Naive thymus-derived CD4-positive, alpha-beta T cell (primary cell): ENCODE measurements at places on chromosomes 1 and 21. TPM values are rescaled to one million over a fixed set of nuclear protein-coding genes. Genes with fewer than 3 reads are reported as not detected.

DNA sequence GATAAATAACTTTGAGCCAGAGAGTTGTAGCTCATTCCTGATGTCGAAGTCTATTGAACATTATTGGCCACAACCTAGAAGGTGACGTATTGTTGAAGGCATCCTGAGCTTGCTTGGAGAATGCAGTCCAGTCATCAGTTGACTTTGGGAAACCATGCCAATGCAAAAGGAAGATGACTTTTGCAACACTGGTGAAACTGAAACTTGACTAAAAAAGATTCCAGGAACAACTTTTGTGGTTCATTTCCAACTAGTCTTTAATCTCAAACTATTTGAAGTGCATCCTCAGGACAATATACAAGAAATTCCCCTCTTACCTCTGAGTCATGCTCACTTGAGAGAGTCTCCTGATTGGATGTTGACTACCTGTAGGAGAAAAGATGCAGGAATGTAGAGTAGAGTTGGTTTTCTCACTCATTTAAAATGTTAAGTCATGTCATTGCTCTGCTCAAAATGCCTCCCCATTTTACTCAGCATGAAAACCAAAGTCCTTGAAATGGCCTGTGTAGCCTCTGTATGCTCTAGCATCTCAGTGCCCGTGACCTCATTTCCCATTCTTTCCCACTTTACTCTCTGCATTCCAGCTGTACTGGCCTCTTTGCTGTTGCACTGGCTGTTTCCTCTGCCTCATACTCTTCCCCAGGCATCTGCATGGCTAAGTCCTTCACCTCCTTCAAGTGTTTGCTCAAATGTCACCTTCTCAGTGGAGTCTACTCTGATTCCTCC, 24.4 kb upstream of the LEPR start:
- no peak for DNase-seq
- H3K4me1 ChIP-seq: no peaks in the 10 kb centered on the region
- no peak overlapping the region for H3K27ac ChIP-seq
- H3K36me3 ChIP-seq: no peaks in the 10 kb centered on the region
- no peak overlapping the region for H3K4me3 ChIP-seq

GRCh38 chr1:93411000-93411399, 36.9 kb upstream of the FNBP1L start:
- H3K4me1 ChIP-seq: no peaks in the 10 kb centered on the region
- no peak for DNase-seq
- H3K36me3 ChIP-seq: no peaks in the 10 kb centered on the region
- no peaks in the 10 kb centered on the region for H3K27me3 ChIP-seq

- no peaks in the 10 kb centered on the region for H3K4me1 ChIP-seq
- DNase-seq: no peak
- H3K36me3 ChIP-seq: peaks cover 16% of the 10 kb centered on the region
- no peaks in the 10 kb centered on the region for H3K27me3 ChIP-seq
- H3K4me3 ChIP-seq: no peak overlapping the region
These were observed 26.7 kb upstream of the MYOCOS start for GRCh38 chr1:171595324-171595723.

GRCh38 chr1:245388687-245389086, 233.9 kb downstream of the KIF26B start:
- DNase-seq: no peak
- no peaks in the 10 kb centered on the region for H3K36me3 ChIP-seq
- no peaks in the 10 kb centered on the region for H3K27me3 ChIP-seq
- H3K4me1 ChIP-seq: no peaks in the 10 kb centered on the region
- H3K4me3 ChIP-seq: no peak overlapping the region

- no peak overlapping the region for H3K4me3 ChIP-seq
- no peak overlapping the region for H3K27ac ChIP-seq
- no peak for DNase-seq
These were observed 52.8 kb upstream of the TBX15 start for GRCh38 chr1:119040906-119041305.

GRCh38 chr1:209435654-209436566, 147.6 kb upstream of the CAMK1G start:
- peak; percentile 5 for DNase-seq
- no peaks in the 10 kb centered on the region for H3K36me3 ChIP-seq
- no peak overlapping the region for H3K4me3 ChIP-seq
- H3K27ac ChIP-seq: no peak overlapping the region
- H3K4me1 ChIP-seq: no peaks in the 10 kb centered on the region
- no peaks in the 10 kb centered on the region for H3K27me3 ChIP-seq

DNA sequence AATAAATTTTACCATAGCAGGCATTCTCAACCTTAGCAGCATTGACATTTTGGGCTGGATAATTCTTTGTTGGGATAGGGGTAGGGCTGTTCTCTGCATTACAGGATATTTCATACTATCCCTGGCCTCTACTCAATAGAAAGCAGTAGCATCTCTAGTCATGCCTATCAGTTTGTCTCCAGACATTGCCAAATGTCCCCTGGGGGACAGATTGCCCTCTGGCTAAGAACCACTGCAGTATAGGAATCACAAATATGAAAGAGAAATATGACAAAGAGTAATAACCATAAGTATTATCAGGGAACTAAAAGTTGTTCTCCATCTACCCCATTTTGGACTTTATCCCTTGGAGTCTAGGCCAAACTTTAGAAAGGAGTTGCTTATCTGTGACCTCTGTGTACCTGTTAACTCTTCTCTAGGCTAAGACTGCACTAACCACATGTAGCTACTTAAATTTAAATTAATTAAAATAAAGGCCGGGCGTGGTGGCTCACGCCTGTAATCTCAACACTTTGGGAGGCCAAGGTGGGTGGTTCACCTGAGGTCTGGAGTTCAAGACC, 76.1 kb downstream of the AGO3 start:
- no peak for DNase-seq
- no peak overlapping the region for H3K27ac ChIP-seq
- no peak overlapping the region for H3K4me3 ChIP-seq
- no peaks in the 10 kb centered on the region for H3K4me1 ChIP-seq
- H3K36me3 ChIP-seq: peaks cover 4% of the 10 kb centered on the region

DNA sequence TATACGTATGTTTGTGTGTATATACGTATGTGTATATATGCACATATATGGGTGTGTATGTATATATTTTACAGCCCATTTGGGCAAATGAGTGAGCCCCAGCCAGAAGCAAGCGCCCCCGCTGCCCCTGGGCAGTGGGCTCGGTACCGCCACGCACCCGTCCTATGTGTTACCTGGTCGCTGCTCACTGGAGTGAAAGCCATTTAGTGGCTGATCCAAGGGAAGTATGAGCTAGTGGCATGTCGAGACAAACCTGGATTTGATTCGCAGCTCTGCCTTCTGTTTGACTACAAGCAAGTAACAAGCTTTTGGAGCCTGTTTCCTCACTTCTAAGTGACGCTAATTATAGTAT, 35.8 kb upstream of the JAK1 start:
- DNase-seq: no peak
- H3K36me3 ChIP-seq: no peaks in the 10 kb centered on the region
- H3K27me3 ChIP-seq: no peaks in the 10 kb centered on the region

DNA sequence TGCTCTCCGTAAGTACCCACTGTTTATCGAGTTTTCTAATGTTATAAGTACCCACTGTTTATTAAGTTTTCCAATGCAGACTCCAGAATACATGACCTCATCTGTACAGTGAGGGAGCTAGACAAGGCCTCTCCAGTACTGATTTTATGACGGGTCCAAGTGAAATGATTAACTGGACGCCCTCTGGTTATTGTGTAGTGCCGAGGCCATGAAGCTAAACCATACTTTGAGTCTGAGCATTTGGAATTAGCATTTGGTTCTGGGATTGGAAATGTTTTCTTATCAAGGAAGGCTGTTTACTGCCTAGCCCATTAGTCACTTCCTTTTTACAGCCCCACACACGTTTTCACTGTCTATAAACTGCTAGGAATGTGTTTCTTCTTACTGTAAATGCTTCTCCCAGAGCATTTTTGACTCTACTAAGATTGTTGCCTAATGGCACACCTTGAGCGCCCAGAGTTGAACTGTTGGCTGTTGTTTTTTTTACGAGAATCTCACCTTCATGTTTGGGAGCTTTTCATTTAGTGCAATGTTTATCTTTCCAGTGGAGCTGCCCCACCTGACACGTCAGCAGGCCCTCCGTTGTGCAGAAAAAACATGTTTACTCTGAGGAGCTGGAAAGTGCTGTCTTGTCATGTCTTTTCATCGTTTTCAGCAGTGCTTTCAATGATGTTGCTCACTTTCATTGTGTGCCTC, 26.9 kb downstream of the SPATA46 start:
- H3K4me3 ChIP-seq: no peak overlapping the region
- no peak for DNase-seq
- H3K27me3 ChIP-seq: no peaks in the 10 kb centered on the region
- H3K27ac ChIP-seq: no peak overlapping the region
- H3K36me3 ChIP-seq: no peaks in the 10 kb centered on the region

- no peaks in the 10 kb centered on the region for H3K27me3 ChIP-seq
- H3K27ac ChIP-seq: no peak overlapping the region
- peaks cover 14% of the 10 kb centered on the region for H3K4me1 ChIP-seq
- DNase-seq: peak; percentile 45
- no peaks in the 10 kb centered on the region for H3K36me3 ChIP-seq
- H3K4me3 ChIP-seq: no peak overlapping the region
These were observed 76.6 kb downstream of the NDUFS5 start for GRCh38 chr1:39102537-39103327.

- no peaks in the 10 kb centered on the region for H3K36me3 ChIP-seq
- no peaks in the 10 kb centered on the region for H3K27me3 ChIP-seq
- no peak overlapping the region for H3K4me3 ChIP-seq
These were observed 27.8 kb upstream of the CNTN2 start for GRCh38 chr1:205015241-205015640.

- H3K4me1 ChIP-seq: peaks cover 36% of the 10 kb centered on the region
- peak overlapping the region; percentile 7 for H3K4me3 ChIP-seq
- H3K27ac ChIP-seq: peak overlapping the region; percentile 96
- H3K27me3 ChIP-seq: no peaks in the 10 kb centered on the region
These were observed 2.9 kb downstream of the MACO1 start for GRCh38 chr1:25433389-25434186.

DNA sequence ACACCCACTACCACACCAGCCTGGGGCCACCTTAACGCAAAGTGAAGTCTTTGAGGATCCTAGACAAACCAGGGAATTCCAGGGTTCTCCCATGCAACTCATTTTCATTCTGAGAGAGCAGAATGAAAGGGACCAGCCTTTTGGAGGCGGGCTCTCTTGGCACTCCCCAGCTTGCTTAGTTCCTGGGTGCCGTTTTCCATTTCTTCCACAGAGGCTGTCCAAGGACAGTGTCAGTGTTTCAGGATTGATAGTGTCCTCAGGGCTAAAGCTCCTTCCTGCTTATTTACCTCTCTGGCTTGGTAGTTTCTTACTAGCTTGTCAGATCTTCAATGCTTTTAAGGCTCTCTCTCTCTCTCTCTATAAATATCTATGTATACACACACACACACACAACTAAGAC, 30.1 kb upstream of the GNG4 start:
- H3K27me3 ChIP-seq: no peaks in the 10 kb centered on the region
- no peak overlapping the region for H3K27ac ChIP-seq
- peaks cover 36% of the 10 kb centered on the region for H3K36me3 ChIP-seq
- H3K4me1 ChIP-seq: no peaks in the 10 kb centered on the region

DNA sequence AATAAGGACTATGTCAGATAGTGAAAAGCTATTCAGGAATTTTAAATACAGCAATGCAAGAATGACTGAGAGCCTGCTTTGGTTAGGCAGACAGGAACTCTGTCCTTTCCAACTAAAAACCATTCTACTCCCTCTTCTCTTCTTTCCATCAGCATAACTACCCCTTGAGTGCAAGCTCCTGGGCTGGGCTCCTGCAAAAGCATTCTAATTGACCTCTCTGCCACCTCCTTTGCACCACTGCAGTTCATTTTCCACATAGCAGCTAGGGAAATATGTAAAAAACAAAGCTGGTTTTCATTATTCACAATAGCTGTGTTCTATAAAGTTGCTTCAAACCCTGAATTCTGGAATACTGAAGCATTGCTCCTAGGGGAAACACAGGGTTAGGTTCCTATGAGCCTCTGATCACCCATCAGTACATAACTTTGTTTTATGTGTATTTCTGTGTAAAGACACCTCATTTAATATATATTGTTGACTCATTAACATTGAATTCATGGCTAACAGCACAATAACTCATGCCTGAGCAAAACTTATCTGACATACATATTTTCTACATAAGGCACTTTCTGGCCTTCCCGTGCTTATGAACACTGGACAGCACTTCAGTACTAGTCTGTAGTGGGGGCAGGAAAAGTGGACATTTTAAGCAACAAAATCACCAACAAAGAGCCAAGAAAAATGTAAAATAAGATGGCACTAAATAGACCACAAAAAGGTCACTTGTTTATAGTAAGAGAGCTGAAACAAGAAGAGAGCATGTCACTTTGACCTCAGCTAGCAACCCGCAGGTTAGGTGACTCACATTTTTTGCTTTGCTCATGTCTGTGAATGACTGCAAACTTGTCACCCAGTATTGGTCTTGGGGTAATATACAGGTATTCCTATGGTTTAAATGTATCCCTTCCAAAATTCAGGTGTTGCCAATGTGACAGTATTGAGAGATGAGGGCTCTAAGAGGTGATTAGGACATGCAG, 57.9 kb upstream of the IRF2BP2 start:
- no peak overlapping the region for H3K4me3 ChIP-seq
- DNase-seq: no peak
- H3K4me1 ChIP-seq: no peaks in the 10 kb centered on the region
- H3K36me3 ChIP-seq: no peaks in the 10 kb centered on the region

DNA sequence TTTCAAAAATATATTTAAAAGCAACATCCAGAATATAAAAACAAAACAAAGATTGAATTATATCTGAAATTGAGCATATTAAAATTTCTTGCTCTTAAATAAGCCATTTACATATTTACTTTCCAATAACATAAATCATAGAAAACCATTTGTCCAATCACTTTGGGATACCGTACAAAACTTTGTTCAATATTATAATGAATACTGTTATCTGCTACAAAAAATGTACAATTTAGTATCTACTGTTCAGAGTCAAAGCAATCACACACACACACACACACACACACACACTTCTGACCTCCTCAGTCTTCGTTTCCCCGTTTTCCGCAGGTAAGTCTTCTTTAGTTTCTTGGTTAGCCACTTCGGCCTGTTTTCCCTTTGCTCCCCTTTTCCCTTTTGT, 4.0 kb downstream of the HMGN1 start:
- H3K4me1 ChIP-seq: peaks cover 16% of the 10 kb centered on the region
- H3K27me3 ChIP-seq: no peaks in the 10 kb centered on the region
- peaks cover 5% of the 10 kb centered on the region for H3K36me3 ChIP-seq
- no peak overlapping the region for H3K4me3 ChIP-seq
- no peak overlapping the region for H3K27ac ChIP-seq

- no peak for DNase-seq
- H3K36me3 ChIP-seq: no peaks in the 10 kb centered on the region
- H3K4me3 ChIP-seq: no peak overlapping the region
- H3K4me1 ChIP-seq: peaks cover 36% of the 10 kb centered on the region
These were observed 140.3 kb upstream of the ERRFI1 start for GRCh38 chr1:8166406-8166805.

GRCh38 chr1:6473974-6474814, 8.2 kb upstream of the TNFRSF25 start:
- no peaks in the 10 kb centered on the region for H3K36me3 ChIP-seq
- no peaks in the 10 kb centered on the region for H3K27me3 ChIP-seq
- H3K27ac ChIP-seq: no peak overlapping the region
- no peaks in the 10 kb centered on the region for H3K4me1 ChIP-seq
- H3K4me3 ChIP-seq: no peak overlapping the region

- H3K4me3 ChIP-seq: no peak overlapping the region
- DNase-seq: no peak
- H3K27me3 ChIP-seq: no peaks in the 10 kb centered on the region
- H3K4me1 ChIP-seq: no peaks in the 10 kb centered on the region
- no peak overlapping the region for H3K27ac ChIP-seq
These were observed 221.9 kb downstream of the PBX1 start for GRCh38 chr1:164780863-164781262.

APOBEC4 gene
- total RNA-seq: not detected

ADAMTS1 gene
- total RNA-seq: not detected

AHDC1 gene
- 18.4 TPM for total RNA-seq

PDE4B gene
- total RNA-seq: 99.2 TPM

RORC gene
- 2.5 TPM for total RNA-seq

NR5A2 gene
- not detected for total RNA-seq
